Stimulated activated CD8-positive, alpha-beta memory T cell treated with anti-CD3 and anti-CD28 coated beads, Interleukin-12 subunit alpha, Interleukin-12 subunit beta, amount 100 ng/mL, for 4 hours (primary cell): ENCODE measurements at places on chromosomes 3 and 15.

- no peak for DNase-seq
Observed at GRCh38 chr15:29037997-29038705, 152.4 kb downstream of the APBA2 start.

DNA sequence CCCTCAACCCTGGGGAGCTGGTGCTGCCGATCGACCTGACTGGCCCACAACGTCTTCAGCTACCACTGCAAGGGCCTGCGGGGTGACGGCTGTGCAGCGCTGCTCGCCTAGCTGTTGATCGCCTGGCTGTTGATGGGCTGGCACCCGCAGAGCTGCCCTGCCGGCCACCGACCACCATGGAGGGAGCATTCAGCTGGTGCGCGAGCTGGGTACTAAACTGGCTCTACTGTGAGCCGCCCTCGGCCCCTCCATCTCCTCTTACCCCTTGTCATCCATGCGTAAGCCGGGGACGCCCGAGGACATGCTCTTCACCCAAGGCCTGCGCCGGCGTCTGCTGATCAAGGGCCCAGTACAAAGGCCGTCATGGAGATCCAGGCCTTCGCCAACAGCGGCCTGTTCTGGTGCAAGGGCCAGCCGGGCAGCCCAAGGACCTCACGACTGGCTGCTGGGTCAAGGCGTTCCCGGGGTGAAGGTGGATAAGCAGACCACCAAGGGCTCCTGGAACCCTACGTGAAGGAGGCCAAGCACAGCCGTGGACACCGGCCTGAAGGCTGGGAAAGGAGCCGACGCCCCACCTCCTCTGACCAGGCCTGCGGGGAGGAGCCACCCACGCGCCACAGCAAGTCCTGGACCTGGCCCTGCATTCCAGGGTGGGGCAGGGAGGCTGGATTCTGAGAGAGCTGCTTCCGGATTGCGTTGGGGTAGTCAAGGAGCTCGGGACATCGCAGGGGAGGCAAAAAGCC, 46.9 kb downstream of the SFMBT1 start:
- no peak for DNase-seq

DNA sequence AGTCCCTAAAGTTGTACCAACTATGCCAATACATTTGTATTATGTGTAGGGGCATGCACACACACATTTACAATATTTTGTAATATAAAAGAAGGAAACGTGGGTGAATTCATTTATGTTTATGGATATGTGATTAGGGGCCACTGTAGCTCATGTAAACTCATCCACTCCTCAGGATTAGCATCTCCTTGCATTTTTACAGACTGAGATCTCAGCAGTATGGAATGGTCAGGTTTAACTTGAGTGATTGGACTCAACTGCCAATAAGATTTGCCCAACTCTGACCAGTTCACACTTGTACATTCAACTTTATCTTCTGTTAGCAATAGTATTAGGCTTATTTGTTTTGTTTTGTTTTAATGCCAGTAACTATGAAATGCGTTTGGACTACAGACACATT, 36.5 kb downstream of the PSMD6 start:
- no peak for DNase-seq

DNA sequence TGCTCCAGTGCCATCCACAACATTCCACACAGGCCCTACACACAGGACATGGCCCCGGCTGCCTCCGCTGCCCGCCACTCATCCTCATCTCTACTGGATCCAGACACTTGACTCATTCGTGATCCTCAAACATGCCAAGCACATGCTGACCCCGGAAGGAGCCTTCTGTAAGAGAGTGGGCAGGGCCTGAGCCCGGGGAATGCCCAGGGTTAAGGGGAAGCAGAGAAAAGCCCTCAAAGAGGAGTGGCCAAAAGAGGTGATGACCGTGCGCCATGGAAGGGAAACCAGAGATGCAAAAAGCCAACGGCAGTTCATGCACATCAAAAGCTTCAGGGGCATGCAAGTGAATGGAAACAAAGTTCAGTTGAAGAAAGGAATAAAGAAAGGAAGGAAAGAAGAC, 46.1 kb downstream of the RFTN1 start:
- DNase-seq = peak; percentile 11

GRCh38 chr15:36529296-36530011, 50.0 kb upstream of the CDIN1 start:
- DNase-seq = no peak

- DNase-seq = no peak
Observed at GRCh38 chr3:107117922-107118536, 259.2 kb upstream of the CCDC54 start.

- DNase-seq = no peak
Observed at GRCh38 chr3:52367891-52368880, 52.1 kb downstream of the DNAH1 start.

GRCh38 chr3:111541391-111541790, 606 bp upstream of the CD96 start:
- DNase-seq = no peak

GRCh38 chr3:104646196-104646595, 720.5 kb upstream of the ALCAM start:
- DNase-seq = no peak

DNA sequence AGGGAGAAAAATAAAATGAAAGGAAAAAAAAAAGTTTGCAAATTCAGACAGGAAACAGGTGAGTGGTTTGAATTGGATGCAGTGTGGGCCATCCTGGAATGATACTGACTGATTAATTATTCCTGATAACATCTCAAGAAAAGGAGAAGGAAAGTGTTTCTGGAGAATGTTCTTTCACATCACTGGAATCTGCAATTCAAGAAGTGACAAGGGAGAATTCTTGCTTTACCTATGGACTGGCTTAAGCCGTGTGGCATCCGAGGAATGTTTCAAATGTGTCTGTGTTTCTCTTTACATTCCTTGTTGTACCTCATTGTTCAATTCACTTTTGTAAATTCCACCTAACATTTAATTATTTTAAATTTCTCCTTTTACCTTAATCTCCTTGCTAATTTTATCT, 465.0 kb downstream of the EPHB1 start:
- DNase-seq = no peak

- DNase-seq = no peak
Observed at GRCh38 chr3:192986379-192986778, 68.7 kb upstream of the MB21D2 start.

GRCh38 chr3:151875759-151876158, 2.3 kb downstream of the SUCNR1 start:
- DNase-seq = no peak

DNA sequence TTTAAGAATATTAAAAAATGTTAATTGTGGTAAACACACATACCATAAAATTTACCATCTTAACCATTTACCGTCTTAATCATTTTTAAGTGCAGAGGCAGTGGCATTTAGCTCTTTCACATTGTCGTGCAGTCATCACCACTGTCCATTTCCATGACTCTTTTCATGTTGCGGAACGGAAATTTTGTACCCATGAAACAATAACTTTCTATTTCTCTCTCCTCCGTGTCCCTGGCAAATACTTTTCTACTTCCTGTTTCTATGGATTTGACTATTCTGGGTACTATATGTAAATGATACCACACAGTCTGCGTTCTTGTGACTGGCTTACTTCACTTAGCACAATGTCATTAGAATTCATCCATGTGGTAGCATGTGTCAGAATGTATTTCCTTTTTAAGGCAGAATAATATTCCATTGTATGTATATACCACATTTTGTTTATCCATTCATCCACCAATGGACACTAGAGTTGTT, 27.9 kb downstream of the AKAP13 start:
- no peak for DNase-seq

DNA sequence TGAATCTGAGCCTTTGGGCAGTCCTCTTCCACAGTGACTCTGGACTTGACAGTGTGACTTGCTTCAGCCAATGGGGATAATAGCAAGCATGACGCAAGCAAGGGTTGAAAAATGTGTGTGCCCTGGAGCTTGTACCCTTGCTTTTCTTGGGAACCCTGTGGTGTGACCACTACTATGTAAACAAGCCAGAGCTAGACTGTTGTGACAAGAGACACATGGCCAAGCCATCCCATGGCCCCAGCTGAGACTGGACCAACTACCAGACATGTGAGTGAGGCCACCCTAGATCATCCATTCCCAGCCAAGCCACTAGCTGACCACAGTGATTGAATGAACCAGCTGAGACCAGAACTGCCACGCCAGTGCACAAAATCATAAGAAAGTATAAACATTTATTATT, 11.8 kb downstream of the MYO1E start:
- no peak for DNase-seq

GRCh38 chr15:63953524-63953923, 92.8 kb downstream of the DAPK2 start:
- no peak for DNase-seq

DNA sequence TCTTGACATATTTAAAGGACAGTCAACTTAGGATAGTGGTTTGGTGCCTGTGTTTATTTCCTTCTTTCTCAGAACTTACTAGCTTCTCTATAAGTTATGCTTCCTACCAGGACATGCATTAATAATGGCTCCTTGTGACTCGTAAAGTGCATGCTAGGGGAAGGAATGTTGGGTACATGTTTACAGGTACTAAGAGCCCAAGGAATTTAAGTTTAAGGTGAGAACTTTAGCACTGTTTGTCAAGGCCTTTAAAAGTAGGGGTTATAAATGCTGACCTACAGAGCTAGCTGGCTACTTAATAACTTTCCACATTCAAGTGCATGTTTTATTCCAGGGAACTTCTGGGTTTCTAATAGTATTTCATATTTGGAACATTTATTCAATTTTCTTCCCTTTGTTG, at the start of gene TMEM207:
TSS of gene TMEM207 (minus strand) at position 101 of the 400 bp plus-strand sequence. CDS start at position 9, 92 bp downstream.
- DNase-seq = no peak

DNA sequence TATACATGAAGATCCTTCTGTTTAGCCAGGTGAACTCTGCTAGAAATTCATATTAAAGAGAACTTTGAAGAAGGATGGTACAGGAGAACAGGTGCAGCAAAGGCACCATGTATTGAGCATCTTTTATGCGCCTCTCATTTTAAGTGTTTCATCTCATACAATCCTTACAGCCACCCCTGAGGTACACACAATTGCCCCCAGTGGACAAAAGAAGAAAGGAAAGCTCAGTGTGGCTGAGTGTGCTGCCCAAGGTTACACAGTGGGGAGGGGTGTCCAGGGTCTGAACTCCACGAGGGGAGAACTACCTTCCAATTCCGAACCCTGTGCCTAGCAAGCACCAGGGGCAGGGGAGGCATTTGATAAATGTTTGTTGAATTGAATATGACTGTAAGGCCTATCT, 98.6 kb downstream of the MECOM start:
- no peak for DNase-seq
